GM23338 (cell line): ENCODE measurements at places on chromosomes 1 and 21.

GRCh38 chr1:42736152-42736551, 3.9 kb downstream of the CLDN19 start:
- DNase-seq = peak; percentile 64

DNA sequence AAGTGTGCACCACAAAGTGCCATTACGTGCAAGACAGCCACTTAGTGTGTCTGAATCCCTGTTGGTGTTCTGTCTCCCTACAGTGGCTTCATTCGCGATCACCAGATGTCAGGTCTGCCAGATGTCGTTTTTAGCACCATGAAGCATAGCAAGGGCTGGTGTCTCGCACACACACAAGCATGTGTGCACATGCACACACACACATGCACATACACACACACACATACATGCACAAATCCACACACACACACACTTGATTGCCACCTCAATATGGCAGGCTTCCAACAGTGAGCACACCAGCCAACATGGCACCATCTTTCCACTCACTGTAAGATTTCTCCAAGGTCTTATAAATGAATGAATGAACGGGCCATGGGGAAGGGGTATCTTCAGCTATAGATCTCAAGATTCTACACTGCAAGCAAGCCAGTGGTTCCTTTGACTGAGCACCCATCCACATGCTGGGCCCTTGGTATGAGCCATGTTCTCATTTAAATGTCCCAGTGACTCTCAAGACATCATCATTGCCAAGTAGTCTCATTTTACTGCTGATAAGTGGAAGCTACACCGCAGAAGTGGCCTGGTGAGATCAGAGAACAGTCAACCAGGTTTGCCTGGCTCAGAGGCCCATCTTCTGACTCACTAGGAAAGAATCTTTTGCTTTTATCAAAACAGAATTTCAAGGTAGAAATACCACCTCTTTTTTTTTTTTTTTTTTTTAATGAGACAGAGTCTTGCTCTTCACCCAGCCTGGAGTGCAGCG, 84.9 kb downstream of the SIM2 start:
- no peak for DNase-seq

DNA sequence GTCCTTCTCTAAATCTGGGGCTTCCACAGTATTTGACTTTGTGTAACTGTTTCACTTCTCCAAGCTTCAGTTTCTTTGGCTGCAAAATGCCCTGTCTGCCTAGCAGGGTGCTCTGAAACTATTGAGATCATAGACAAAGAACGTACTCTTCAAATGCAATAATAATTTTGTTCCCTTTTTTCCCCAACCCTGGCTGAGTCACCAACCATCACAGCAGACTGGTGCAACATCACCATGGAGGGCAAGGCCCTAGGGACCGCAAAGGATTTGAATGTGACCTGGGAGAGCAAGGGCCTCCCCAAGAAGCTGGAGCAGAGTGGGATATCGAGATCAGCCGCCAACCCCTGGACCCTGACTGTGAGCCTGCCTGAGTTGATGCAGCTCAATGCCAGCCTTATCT, 115.0 kb downstream of the FCRL5 start:
- DNase-seq = no peak

GRCh38 chr1:229447809-229448252, 13.9 kb upstream of the ACTA1 start:
- no peak for DNase-seq

- DNase-seq = peak; percentile 60
Measured at GRCh38 chr1:6248932-6249738, 5.2 kb downstream of the HES3 start.

- no peak for DNase-seq
Measured at GRCh38 chr1:156700736-156701531, 4.4 kb downstream of the CRABP2 start.

DNA sequence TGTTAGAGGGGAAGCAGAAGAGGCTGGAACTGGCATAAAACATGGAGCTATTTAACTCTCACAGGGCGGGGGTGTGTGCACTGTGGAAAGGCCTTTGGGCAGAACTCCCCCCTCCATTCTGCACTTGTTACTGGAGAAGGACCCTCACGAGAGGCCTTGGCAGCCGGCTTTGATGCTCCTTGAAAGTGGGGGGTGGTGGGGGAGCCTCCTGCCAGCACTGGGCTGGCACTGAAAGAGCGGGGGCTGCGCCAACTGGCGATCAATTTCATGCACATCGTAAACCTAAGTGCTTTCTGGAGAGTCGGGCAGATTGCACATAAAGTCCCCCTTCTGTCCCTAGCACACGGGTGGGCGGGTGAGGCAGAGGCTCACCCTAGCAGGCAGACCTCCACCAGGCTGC, 28.9 kb downstream of the FOXO6 start:
- no peak for DNase-seq
